Fibroblast of villous mesenchyme (primary cell): ENCODE measurements at places on chromosomes 5 and 9. TPM values are rescaled to one million over a fixed set of nuclear protein-coding genes. Genes with fewer than 3 reads are reported as not detected.

Gene WNK2
- total RNA-seq: not detected in 2 replicates

Gene GARNL3
- total RNA-seq: 0.86 and 1.3 TPM in 2 replicates

Gene CDKN2A
- 20.7 and 32.5 TPM in 2 replicates for total RNA-seq

Gene SEMA6A
- total RNA-seq: 0.97 and 2.2 TPM in 2 replicates

Gene EQTN
- total RNA-seq: not detected in 2 replicates

Gene SNAPC3
- 40.9 and 59.6 TPM in 2 replicates for total RNA-seq

Gene PCDHA4
- total RNA-seq: 0.32 and 0.43 TPM in 2 replicates

Gene MARCOL
- not detected in 2 replicates for total RNA-seq
